ENCODE measurements at places on chromosomes 2 and 18.

DNA sequence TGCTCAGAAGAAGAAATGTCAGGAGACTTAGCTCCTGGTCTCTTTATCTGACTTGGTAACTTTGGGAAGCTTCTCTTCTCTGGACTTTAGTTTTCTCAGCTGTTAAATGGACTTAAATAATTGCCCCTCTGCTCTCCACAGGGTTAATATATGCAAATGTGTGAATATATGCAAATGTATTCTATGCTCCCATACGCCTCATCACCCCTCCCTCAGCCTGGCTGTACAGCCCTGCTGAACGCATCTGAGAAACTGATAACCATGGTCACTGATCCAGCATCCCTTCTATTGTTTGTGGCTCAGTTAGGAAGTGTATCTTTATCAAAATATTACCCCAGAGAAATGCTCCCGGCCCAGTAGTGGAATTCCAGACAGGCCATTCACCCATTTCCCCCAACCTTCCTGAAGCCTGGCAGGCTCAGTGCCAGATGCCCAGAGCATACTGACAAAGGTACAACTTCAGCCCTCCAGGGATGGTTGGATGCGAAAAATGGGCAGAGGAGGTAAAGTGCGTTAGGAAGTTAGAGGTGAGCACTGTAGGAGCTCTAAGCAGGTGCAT, 103.4 kb downstream of the DYSF start:
- no peak for DNase-seq

- no peak for DNase-seq
Measured at GRCh38 chr2:193326296-193326695, 1131.6 kb upstream of the TMEFF2 start.

DNA sequence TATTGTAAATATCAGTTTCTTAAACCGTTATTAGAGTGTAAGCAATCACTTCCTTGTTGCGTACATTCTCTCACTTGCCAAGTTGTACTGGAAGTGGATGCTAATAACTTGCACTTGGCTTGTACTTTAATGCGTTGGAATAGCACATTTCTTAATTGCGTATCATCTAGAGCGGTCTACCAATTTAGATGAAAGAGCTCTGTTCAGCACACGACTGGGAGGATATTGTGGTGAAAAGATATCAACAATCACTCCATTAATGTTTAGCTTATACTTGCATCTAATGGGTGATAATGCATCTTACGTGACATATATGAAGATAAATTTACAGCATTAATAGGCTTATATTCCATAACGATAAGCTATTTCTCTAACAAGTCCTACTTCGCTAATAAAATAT, 11.7 kb upstream of the TMEFF2 start:
- DNase-seq, result no peak

DNA sequence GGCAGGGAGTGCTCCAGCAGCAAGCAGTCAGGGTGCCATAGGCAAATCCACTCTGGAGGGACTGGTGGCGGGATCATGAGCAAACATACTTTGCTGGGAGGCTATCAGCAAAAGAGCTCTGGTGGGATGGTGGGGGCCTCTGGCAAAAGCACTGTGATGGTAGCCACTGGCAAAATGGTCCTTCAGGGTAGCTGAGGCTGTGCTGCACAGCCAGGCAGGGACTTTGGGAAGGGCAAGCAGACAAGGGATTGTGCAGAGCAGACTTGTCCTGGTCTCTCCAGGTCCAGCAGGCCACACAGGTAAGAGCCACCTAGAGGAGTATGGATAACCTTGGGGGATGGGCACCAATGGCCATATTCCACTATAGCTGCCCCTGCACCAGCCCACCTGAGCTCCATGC, 129.4 kb upstream of the OTOS start:
- DNase-seq, result no peak

DNA sequence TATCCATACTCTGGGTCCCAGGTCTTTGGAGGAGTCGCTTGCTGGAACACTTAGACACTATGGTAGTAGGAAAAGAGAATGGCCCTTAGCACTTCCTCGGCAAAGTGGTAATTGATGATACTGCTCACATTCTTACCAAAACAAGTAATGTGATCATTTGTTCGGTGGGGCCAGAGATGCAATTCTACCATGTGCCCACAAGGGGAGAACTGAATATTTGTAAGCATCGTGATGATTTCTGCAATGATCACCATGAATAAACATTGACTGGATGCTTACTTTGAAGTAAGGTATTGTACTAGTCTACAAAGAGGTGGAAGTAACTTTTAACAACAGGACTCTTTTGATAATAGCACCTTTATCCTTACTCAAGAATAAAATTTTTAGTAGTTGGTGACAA, 109.7 kb downstream of the CD8B2 start:
- no peak for DNase-seq

GRCh38 chr2:241978670-241979069, 109.1 kb downstream of the RTP5 start:
- no peak for DNase-seq

Measured in right renal pelvis (tissue), 4 donors.